HS-27A (cell line): ENCODE measurements at places on chromosomes 11 and 22.

- no peak for DNase-seq
Measured at GRCh38 chr11:33533386-33534052, 167.1 kb downstream of the C11orf91 start.

DNA sequence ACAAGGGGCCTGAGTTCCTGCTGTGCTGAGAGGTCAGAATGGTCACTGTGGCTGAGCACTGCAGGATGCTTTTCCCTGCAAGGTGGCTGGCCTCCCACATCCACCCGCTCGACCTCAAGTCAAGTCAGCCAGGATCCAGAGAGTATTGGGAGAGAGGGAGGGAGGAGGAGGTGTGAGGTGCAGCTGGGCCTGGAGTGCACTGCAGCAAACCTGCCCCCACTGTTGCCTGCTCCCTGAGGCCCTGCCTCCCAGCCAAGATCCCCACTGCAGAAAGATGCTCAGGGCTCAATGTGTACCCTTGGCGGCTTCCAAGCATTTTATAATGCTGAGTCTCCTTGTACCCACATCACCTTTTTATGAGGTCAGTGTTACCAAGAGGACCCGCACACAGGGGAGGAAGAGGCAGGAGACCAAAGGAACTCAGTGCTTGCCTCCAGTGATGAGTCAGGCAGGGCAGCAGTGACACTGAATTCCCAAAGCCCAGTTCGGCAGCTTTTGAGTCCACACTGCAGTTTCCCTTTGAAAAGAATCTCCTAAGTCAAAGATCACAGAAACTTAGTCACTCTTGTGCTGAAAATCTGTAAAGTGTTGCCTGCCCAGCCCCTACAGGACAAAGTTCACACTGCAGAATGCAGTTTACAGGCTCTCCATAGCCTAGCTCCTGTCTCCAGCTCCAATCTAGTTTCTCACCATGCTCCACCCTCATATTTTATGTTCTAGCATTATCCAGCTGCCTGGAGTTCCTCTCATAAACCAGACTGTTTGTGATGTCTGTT, 3.1 kb downstream of the ENDOD1 start:
- DNase-seq = peak; percentile 57

GRCh38 chr22:26245001-26245400, 75.7 kb downstream of the SEZ6L start:
- DNase-seq = no peak

GRCh38 chr11:67662142-67662834, 11.8 kb upstream of the ACY3 start:
- DNase-seq = no peak

GRCh38 chr11:125593114-125593820, 615 bp downstream of the STT3A start:
- DNase-seq = no peak

GRCh38 chr11:88266157-88266556, 71.4 kb downstream of the CTSC start:
- no peak for DNase-seq
